ENCODE measurements at places on chromosomes 4 and X. TPM values are rescaled to one million over a fixed set of nuclear protein-coding genes. Genes with fewer than 3 reads are reported as not detected.

MAGEA8 gene
- not detected for total RNA-seq

CRLF2 gene
- not detected for total RNA-seq

SAP30 gene
- total RNA-seq, result 31.8 TPM

TMPRSS11F gene
- total RNA-seq, result not detected

RNF128 gene
- 29.3 TPM for total RNA-seq

CA5B gene
- total RNA-seq, result 5.2 TPM

CACNA1F gene
- total RNA-seq, result not detected

CXCL10 gene
- not detected for total RNA-seq

CWH43 gene
- total RNA-seq, result not detected

JAKMIP1 gene
- total RNA-seq, result not detected

CSAG3 gene
- not detected for total RNA-seq

ZC4H2 gene
- 3.9 TPM for total RNA-seq

JADE3 gene
- 6.2 TPM for total RNA-seq

GAGE13 gene
- not detected for total RNA-seq

TGIF2LX gene
- total RNA-seq, result not detected

ADH6 gene
- not detected for total RNA-seq

GPR82 gene
- not detected for total RNA-seq

NEXMIF gene
- total RNA-seq, result under 0.01 TPM

POU4F2 gene
- total RNA-seq, result not detected
